ENCODE measurements at places on chromosomes 4 and X.

- DNase-seq: no peak
These were observed 120.9 kb downstream of the CHIC2 start for GRCh38 chr4:53943345-53944085.

- no peak for DNase-seq
These were observed 97.4 kb downstream of the PHKA2 start for GRCh38 chrX:18886344-18887161.

DNA sequence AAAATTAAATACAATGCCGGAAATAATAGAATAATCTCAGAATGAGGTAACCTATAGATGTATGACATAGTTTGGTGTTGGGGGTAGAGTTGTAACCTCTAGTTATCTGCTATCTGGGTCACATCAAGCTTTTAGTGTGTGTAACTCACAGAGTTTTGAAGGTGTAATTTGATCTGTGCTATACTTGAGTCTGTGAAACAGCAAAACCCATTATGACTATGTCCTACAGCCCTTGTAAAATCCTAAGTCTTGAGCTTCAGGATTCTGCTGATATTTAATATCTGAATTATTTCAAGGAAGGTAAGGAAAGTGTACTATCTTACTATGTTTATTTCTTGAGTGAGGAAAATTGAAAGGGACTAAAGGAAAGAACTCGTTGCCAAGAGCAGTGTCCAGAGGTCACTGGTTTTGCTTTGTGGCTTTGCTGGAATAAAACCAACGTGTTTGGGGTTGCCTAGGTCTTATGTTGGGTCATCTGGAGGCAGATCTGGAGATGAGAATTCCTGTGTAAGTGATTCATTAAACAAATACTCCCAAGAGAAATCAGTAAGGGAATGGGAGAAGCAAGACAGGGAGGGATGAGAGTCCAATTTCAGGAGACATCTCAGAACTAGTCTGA, 107.8 kb upstream of the CBLL2 start:
- no peak for DNase-seq

DNA sequence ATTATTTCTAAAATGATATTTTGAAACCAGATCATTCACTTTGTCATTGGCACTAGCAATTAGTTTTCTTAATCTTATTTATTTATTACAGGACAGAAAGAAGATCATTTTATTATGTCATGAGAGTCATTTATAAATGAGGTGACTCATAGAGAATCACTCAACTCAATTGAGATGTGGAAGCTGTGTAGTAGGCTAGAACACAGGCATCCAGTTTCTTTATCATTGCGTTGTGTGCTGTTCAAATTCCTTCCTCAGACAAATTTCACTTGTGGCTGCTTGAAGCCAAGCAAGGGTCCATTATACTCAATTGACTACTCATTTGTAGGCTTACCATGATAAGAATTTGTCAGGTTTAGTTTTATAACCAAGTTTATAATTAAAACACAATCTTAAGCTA, 87.6 kb downstream of the MRPL1 start:
- DNase-seq: no peak

GRCh38 chr4:153176938-153177337, 27.3 kb upstream of the TRIM2 start:
- DNase-seq: no peak
